ENCODE measurements at places on chromosomes 4 and X.

DNA sequence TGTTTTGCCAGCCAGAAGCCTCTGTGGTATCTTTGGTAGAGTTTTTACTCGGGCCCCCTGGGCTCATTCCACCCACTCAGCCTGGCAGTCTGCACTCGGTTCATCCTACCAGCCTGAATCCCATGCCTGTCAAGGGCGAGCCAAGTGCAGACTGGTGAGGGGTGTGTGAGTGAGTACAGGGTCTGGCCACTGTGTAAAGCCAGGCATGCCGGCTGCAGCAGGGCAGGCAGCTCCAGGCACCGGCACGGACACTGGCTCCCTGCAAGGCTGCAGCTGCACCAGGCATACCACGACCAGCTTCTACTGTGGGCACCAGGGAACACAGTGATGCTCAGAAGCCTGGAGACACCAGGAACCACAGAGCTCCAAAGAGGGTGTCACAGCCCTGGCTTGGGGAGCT lies 194.0 kb upstream of the GALNT7 start:
- no peak for DNase-seq

GRCh38 chr4:79083406-79084010 lies 144.3 kb upstream of the PAQR3 start:
- no peak for DNase-seq

GRCh38 chr4:2333356-2333841 lies 71.5 kb upstream of the MXD4 start:
- no peak for DNase-seq

GRCh38 chr4:129747756-129748155 lies 651.8 kb downstream of the C4orf33 start:
- DNase-seq = no peak

GRCh38 chrX:43165343-43165920 lies 387.5 kb upstream of the PPP1R2C start:
- no peak for DNase-seq

DNA sequence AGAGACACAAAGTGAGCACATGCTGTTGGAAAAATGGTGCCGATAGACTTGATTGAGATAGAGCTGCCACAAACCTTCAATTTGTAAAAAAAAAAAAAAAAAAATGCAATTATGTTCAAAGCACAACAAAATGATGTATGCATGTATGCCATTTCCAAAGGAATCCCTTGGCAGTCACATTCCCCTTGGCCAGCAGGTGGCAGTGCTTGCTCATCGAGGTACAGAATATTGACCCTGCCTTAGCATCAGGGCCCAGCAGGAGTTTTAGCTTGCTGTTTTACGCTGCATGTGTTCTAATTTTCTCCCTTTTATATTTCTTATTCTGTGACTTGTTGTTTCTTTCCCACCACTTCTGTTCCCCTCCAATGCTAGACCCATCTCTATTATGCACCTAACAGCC lies 34.5 kb upstream of the CYBB start:
- DNase-seq = peak; percentile 80

DNA sequence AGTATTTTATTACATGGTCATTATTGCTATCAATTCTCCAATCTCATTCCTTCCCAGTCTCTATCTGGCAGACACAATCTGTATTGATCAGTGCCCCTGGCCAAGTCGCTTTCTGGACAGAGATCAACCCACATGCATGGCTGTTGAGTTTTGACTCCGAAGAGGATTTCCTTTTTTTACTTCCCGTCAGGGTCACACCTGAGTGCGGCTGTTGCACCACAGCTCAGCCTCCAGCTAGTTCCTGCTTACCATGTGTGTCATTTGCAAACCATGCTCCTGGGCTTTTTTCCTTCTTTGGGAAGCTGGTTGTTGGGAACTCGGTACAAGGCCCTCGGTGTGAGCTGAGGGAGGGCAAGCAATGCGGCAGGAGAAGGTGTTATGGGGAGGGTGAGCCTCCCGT lies 11.7 kb downstream of the MAGED2 start:
- no peak for DNase-seq
